ENCODE measurements at places on chromosomes 1 and 21. TPM values are rescaled to one million over a fixed set of nuclear protein-coding genes. Genes with fewer than 3 reads are reported as not detected.

The RSPH1 gene
- total RNA-seq: not detected

DNA sequence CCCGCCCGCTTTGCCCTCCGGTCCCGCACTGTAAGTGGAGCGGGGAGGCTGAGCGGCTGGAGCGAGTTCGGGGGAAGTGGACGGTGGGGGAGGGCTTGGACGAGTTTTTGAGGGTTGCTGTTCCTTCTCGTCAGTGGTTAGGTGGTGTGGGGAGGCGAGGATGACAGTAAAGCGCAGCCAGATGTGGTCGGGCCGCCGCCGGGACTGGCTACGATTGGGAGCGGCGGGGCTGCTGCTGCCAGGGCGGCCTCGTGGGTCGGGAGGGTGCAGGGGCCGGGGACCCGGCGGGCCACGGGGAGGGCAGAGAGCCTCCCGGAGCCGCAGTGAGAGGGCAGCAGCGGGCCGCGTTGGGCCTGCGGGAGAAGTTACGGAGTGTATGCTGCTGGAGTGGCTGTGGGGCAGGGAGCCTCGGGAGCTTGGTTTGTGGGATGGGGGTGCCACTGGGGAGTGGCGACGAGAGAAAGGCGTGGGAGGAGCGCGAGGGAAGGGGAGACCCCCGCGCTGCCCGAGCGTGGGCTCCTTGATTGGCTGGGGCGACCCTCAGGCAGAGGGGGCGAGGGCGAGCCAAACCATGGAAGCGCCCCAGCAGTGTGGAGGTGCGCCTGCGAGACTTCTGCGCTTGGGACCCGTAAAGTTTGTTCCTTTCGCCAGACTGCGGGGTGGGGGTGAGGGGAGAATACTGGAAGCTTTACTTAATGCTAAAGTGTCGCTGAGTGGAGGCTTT lies 2.1 kb downstream of the ADGRL2 start:
- no peaks in the 10 kb centered on the region for H3K36me3 ChIP-seq
- no peak overlapping the region for H3K4me3 ChIP-seq
- H3K27ac ChIP-seq: no peak overlapping the region
- peaks cover 41% of the 10 kb centered on the region for H3K27me3 ChIP-seq

GRCh38 chr21:25561668-25562641 lies 45.3 kb downstream of the MRPL39 start:
- peaks cover 66% of the 10 kb centered on the region for H3K36me3 ChIP-seq
- peak; percentile 90 for DNase-seq
- H3K27me3 ChIP-seq: no peaks in the 10 kb centered on the region
- peaks cover 42% of the 10 kb centered on the region for H3K4me1 ChIP-seq

- H3K27me3 ChIP-seq: no peaks in the 10 kb centered on the region
- H3K4me3 ChIP-seq: no peak overlapping the region
- peaks cover 41% of the 10 kb centered on the region for H3K4me1 ChIP-seq
- peak overlapping the region; percentile 70 for H3K27ac ChIP-seq
Measured at GRCh38 chr1:223774134-223774814, 61.9 kb downstream of the CAPN2 start.
